ENCODE measurements at places on chromosomes 3 and 15. TPM values are rescaled to one million over a fixed set of nuclear protein-coding genes. Genes with fewer than 3 reads are reported as not detected.

The PATL2 gene
- 0.10 TPM for polyA plus RNA-seq

The ABHD10 gene
- polyA plus RNA-seq: 16.9 TPM

The ISLR gene
- polyA plus RNA-seq: 0.09 TPM

The FMN1 gene
- 0.71 TPM for polyA plus RNA-seq

The CAMKV gene
- polyA plus RNA-seq: 38.3 TPM

The CKMT1B gene
- polyA plus RNA-seq: 41.2 TPM

The ACTRT3 gene
- 2.9 TPM for polyA plus RNA-seq

The FAM174B gene
- polyA plus RNA-seq: 21.8 TPM

The ATP13A4 gene
- not detected for polyA plus RNA-seq

The SLCO2A1 gene
- 0.82 TPM for polyA plus RNA-seq

The CCPG1 gene
- 7.7 TPM for polyA plus RNA-seq

The FAM43A gene
- polyA plus RNA-seq: 2.5 TPM

The CPNE9 gene
- 6.2 TPM for polyA plus RNA-seq

The CCDC13 gene
- polyA plus RNA-seq: 0.42 TPM

The GRK7 gene
- polyA plus RNA-seq: not detected

Measured in GM23338 (cell line).